ENCODE measurements at places on chromosomes 12 and 14.

- no peak for DNase-seq
Measured at GRCh38 chr12:52206304-52207040, 14.7 kb upstream of the KRT80 start.

DNA sequence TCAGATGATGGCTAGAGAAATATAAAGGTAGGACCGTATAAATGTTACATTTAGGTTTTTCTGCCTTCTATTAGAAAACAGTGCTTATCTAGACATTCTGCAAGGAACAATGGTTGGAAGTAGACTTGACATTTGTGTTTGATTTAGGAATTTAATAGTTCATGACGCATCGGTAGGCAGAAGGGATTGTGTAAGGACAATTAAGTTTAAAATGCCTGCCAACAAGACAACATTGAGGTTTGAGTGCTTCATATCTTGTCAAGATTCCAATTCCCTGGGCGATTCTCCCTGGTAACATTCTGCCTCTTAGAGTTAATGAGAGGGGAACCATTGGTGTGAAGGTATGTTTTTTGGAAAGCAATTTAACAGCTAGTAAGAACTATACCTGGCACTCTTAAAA is 186.8 kb upstream of the RBM19 start:
- no peak for DNase-seq

DNA sequence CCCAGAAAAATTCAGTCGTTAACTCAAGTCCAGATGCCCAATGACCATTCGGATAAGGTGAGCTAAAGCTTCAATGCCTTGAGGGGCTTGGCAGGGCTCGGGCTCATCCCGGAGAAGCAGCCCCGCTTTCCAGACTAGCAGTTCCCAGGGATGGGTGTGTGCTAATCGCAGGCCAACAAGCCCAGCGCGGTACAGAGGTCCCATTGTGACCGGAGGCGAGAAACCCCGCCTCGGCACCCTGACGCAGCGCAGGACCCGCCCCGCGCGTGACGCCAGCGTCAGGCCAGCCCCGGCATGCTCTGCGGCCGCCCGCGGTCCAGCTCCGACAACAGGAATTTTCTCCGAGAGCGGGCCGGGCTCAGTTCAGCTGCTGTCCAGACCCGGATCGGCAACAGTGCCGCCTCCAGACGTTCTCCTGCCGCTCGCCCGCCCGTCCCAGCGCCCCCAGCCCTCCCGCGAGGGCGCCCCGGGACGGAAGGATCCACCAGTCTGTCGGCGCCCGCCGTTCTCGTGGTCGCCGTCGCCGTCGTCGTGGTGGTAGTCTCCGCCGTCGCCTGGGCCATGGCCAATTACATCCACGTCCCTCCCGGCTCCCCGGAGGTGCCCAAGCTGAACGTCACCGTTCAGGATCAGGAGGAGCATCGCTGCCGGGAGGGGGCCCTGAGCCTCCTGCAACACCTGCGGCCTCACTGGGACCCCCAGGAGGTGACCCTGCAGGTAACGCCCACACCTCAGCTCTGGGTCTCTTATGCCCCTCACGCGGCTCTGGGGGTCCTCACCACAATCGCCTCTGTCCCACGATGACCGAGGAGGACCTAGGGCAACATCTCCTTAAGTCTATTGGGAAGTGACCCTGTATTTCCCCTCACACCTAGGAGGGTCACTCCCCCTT is at the start of gene ETNK1:
ETNK1 (plus strand) TSS at position 302 of the 892 bp plus-strand sequence; CDS start at position 562, 260 bp downstream.
- DNase-seq: peak; percentile 66

DNA sequence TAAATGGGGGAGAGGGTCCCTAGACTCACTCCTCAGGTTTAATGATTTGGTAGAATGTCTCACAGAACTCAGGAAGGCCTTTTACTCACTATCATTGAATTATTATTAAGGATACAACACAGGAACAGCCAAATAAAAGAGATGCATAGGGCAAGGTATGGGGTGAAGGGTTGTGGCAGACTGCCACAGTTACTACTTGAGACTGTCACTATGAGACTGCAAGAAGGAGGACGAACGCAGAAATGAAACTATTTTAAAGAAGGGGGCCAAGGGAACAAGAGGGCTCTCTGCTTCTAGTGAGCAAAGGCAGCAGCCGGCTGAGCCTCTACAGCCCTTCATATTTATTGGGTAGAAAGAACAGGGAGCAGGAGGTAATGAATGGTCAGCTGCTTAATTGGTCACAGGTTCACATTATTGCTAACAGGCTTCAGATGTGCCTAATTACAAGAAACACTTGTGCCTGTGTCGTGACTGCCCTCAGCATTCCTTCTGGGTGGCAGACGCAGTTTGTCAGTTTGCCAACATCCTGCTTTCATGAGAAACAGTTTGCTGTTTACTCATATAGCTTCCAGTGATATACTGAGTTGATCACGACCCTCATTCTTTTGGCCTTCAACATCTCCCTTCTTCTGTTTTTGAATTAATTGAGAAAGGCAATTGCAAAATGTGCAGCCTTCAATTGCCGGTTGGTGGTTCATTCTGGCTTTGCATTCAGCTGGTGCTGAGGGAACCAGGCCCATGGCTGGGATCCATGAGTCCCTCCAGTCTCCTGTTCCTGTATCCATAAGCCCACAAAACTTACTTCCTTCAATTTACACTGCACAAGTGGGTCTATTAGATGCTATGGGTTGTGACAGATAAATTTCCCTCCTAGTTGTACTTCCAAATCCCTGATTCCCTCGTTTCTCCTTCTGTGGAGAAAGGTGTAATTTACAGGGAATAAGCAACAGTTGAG is 82.8 kb upstream of the PLEKHG7 start:
- DNase-seq: no peak

Measured in stimulated activated CD8-positive, alpha-beta memory T cell treated with anti-CD3 and anti-CD28 coated beads, Interleukin-4, amount 100 ng/mL, for 1 hour (primary cell).